ENCODE measurements at places on chromosomes 12 and 14.

DNA sequence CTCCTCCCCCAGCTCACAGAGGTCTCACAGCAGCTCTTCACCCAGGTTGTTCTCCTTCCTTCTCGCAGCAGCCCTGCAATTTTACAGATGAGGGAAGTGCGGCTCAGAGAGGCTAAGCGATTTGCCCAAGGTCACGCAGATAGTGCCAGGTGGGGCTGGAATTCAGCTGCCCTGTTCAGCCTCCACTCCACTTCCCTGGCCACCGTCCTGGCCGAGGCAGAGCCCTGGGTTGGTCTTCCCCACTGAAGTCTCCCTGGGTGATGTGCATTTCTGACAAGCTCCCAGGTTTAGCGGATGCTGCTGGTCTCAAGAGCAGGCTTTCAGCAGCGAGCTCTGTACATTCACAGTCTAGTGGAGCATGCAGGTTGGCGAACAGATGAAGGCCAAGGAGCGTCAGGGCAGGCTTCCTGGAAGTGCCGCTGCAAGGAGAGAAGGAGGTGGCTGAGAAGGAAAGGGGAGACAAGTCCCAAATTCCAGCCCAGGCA is 28.9 kb upstream of the EML1 start:
- DNase-seq = no peak

- no peak for DNase-seq
Measured at GRCh38 chr14:99774556-99775307, 18.5 kb upstream of the EML1 start.

DNA sequence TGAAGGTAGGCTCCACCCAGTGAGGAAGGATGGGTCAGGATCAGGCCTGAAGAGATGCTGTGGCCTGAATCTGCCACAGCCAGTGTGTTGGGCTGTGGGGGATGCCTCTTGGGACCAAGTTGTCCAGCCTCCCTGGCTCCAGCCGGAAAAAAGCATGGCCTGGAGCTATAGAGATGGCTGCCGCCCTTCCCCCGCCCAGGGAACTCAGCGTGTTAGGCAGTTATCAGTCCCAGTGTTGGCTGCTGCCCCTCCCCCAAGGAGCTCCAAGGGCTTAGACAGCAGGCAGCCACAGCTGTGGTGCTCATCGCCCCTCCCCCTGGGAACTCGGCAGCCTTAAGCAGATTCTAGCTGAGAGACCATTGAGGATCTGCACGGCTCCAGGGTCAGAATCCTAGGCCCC is 158.0 kb downstream of the CAPZA3 start:
- DNase-seq = no peak

GRCh38 chr12:13584541-13584940 is 388.0 kb downstream of the EMP1 start:
- no peak for DNase-seq

GRCh38 chr14:23119363-23120327 is 590 bp upstream of the CEBPE start:
- no peak for DNase-seq

- DNase-seq = no peak
Measured at GRCh38 chr14:27067961-27068360, 470.1 kb upstream of the NOVA1 start.
